ENCODE measurements at places on chromosomes 5 and 9.

DNA sequence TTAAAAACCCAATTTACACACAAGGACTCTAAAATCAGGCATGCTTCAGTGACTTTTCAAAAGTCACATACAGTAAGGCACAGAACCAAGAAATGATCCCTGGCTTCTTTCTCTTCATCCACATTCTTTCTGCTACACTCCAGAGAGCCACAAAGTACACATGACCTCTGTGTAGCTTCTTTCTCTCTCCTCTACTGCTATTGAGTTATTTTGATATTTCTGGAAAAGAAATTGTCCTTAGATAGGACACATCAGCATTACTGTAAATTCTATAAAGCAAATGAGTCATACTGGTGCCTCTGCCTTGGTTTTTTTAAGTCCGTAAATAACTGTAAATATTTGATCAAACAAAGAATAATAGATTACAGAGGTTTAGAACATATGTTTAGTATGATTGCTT lies 96.3 kb downstream of the KIAA0825 start:
- DNase-seq: peak; percentile 59

GRCh38 chr5:67969176-67969575 lies 246.4 kb upstream of the PIK3R1 start:
- DNase-seq: no peak

DNA sequence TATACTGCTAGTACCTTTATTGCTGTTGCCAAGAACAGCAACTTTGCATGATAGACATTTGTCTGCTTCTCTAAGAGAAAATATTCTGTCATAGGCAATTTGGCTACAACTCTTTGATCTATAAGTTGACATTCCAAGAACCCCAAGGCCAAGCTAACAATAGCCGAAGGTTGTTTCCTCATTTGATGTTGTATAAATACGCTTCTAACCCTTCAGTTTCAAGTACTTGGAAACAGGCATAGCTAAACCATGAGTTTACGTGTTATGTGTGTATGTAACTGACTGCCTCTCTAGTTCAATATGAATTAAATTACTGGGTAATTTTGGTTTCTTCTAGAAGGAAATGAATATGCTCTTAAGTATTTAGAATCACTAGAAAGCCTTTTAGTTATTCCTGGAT lies 1034.0 kb downstream of the TLE4 start:
- no peak for DNase-seq

GRCh38 chr9:37792122-37792521 lies 7.3 kb upstream of the EXOSC3 start:
- no peak for DNase-seq

- DNase-seq: no peak
Measured at GRCh38 chr9:137703842-137704508, 85.2 kb downstream of the EHMT1 start.

DNA sequence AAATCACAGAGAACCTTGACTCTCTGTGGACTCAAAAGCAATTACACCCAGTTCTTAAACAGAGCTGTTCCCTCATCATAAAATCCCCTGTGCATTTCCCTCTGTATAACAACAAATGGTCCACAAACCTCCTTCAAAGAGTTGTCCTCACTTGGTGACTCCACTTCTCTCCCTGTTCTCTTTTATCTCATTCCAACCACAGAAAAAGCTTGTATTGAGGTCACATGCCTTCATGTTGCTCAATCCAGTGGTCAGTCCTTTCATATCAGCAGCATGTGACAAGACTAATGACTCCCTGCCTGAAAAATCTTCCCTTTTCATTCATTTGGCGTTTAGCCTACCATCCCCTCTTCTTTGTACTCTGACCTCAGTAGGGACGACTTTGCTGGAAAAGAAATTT lies 158.0 kb downstream of the DEPDC1B start:
- DNase-seq: no peak

DNA sequence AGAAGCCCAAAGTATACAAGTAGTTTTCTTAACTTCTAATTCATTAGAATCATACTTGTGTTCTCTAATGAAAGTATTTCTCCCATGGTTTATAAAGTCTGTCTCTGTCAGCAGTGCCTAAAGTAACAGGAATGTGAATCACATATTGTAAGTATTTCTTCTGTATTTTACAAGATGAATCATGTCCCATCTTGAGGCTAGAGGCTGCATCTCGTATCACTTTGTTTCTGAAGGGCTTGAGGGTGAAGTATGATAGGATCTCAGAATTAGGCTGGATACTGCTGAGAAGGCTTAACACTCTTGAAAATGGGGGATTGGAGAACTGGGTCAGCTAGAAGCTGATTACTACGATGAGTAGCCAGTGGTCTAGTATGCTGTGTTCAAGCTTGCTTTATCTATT lies 242.2 kb upstream of the ACTBL2 start:
- DNase-seq: peak; percentile 51

DNA sequence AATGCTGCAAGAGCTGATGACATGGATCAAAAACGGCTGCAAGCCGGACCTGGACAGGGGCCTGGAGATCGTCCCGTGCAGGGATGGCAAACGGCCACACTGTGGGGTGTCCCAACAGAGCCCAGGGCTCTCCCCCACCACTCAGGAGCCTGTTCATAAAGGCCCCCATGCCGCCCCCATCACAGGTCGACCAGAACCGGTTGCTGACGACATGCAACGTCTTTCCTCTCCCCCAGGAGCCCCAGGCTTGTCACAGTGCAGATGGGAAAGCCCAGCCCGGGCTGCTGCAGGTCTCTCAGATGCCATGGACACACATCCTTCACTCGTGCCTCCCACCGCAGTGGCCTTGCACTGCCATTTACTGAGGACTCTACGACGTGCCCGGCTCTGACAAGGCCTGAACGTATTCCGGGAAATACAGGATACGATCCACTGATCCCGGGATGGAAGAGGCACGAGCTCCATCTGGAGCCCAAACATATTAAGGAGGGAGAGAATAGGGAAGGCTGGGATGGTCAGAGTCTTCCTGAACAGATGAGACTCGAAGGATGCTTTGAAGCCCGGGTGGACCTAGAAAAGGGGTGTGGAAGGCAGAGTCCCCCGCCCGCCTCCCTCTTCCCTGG lies 76.5 kb upstream of the SARDH start:
- no peak for DNase-seq

GRCh38 chr5:168916266-168916665 lies 337.1 kb upstream of the PANK3 start:
- no peak for DNase-seq

DNA sequence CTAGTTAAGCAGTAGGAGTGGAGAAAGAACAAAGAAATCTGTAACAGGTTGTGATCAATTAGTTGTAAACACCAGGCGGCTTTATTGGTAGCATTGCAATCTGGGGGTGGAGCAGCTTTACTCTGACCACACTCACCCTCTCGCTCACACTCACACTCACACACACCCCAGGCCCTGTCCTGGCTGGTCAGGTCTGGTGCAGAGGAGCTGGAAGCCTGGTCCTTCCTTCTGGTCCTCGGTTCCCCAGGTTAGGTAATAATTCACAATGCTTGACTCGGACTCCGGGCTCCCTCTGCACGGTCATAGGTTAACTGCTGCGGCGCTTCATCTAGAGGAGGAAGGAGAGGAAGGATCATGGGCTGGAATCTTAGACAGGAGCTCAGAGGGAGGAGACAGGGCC lies 1.6 kb downstream of the CCL19 start:
- DNase-seq: no peak

DNA sequence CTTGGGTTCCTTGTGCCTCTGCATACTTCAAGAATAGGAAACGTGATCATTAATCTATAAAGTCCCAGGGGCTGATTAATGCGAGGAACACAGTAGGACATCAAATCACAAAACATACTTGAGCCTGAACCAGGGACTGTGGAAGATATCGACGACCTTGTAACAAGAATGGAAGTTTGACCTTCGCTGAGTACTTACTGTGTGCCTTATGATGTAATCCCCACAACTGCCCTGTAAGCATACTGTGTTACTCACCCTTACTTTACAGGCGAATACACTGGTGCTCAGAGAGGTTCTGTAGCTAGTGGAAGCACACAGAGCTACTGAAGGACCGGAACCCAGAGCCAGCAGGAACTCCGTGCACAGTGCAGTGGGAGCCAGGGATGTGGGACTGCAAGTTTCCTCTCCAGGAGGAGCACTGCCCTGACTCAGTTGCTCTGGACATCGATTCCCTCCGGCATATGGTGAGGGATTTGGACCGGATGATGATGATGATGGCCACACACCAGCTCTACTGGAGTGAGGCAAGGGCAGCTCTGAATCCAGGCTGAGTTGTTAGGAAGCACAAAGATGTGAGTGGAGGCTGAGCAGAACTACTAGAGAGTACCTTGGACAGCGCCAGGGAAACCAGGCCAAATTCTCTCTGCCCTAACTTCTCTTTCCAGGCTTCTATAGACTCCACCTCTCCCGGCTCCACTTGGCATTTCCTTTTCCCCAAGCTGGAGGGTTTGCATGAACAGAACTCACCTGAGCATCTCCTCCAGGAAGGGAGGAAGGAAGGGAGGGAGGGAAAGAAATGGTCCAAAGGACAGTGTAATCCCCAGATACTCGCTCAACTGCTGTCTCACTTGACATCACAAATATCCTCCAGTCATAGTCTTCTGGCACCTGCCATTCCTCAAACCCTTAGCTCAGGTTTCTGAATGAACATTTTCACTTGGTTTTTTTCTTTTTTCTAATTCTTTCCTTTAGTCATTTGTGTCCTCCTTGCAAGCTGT lies 1.5 kb upstream of the GABBR2 start:
- peak; percentile 40 for DNase-seq

GRCh38 chr5:111075520-111075919 lies 4.0 kb downstream of the TSLP start:
- DNase-seq: peak; percentile 87
